ENCODE measurements at places on chromosomes 1 and 21. TPM values are rescaled to one million over a fixed set of nuclear protein-coding genes. Genes with fewer than 3 reads are reported as not detected.

The SLC45A1 gene
- total RNA-seq = 3.0 TPM

The TMPRSS15 gene
- total RNA-seq = not detected

The ANKRD65 gene
- not detected for total RNA-seq

The RGSL1 gene
- total RNA-seq = not detected

The CYP2J2 gene
- total RNA-seq = 0.06 TPM

The FLG gene
- total RNA-seq = not detected

All from A549 treated with RU486 at 1 μM for 4 hours (cell line).